Kidney capillary endothelial cell (primary cell): ENCODE measurements at places on chromosomes 11 and 22.

- DNase-seq: no peak
Measured at GRCh38 chr11:105124756-105125155, 14.8 kb downstream of the CARD18 start.

- no peak for DNase-seq
Measured at GRCh38 chr22:44586999-44587736, 89.1 kb upstream of the RTL6 start.

DNA sequence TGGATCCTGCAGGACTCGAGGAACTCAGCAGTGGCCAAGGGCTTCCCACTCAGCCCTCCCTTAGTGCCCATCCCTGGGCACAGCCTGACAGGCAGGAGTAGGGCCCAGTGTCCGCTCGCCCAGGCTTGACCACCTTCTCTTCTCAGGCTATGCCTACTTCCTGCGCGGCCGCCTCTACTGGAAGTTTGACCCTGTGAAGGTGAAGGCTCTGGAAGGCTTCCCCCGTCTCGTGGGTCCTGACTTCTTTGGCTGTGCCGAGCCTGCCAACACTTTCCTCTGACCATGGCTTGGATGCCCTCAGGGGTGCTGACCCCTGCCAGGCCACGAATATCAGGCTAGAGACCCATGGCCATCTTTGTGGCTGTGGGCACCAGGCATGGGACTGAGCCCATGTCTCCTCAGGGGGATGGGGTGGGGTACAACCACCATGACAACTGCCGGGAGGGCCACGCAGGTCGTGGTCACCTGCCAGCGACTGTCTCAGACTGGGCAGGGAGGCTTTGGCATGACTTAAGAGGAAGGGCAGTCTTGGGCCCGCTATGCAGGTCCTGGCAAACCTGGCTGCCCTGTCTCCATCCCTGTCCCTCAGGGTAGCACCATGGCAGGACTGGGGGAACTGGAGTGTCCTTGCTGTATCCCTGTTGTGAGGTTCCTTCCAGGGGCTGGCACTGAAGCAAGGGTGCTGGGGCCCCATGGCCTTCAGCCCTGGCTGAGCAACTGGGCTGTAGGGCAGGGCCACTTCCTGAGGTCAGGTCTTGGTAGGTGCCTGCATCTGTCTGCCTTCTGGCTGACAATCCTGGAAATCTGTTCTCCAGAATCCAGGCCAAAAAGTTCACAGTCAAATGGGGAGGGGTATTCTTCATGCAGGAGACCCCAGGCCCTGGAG, 3.3 kb upstream of the SMARCB1 start:
- DNase-seq: no peak

GRCh38 chr11:1506981-1507380, 20.4 kb upstream of the MOB2 start:
- DNase-seq: no peak

DNA sequence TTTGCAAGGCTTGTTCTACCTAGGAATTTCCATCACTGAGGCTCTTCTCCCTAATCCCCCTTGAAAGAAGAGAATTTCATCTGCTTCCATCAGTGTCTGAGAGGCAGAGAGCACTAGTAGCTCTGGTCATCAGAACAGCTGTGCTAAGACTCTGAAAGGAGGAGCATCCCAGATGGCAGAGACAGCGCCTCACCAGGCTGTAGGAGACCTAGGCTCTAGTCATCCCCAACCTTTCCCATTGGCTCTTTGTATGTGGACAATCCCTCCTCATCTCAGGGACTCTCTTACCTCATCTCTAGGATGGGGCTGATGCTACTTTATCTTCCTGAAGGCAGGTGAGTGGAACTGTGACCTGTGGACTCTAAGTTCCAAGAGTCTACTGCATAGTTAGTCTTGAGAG, 8.8 kb upstream of the OR9I1 start:
- no peak for DNase-seq

- DNase-seq: no peak
Measured at GRCh38 chr11:113189909-113190667, 124.3 kb upstream of the TTC12 start.

DNA sequence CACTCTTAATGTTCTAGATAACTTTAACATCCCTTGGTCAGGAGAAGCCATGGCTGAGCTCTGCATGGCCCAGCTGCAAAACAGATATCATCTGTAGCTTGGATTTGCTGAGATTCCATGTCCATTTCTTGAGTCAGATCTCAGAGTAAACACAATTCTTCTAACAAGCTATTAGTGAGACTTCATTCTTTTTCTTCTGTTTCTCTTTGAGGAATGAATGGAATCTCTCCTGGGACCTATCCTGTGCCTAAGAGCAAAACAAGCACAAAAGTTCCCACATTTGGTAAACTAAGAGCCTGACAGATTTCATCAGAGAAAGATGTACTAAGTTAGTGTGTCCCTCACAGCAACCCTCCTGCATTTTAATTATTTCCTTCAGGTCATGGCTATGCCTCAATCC, 142.8 kb downstream of the MAML2 start:
- no peak for DNase-seq

GRCh38 chr11:121018746-121019145, 5.2 kb upstream of the TBCEL start:
- no peak for DNase-seq

- no peak for DNase-seq
Measured at GRCh38 chr11:45042560-45042959, 91.9 kb upstream of the TP53I11 start.

DNA sequence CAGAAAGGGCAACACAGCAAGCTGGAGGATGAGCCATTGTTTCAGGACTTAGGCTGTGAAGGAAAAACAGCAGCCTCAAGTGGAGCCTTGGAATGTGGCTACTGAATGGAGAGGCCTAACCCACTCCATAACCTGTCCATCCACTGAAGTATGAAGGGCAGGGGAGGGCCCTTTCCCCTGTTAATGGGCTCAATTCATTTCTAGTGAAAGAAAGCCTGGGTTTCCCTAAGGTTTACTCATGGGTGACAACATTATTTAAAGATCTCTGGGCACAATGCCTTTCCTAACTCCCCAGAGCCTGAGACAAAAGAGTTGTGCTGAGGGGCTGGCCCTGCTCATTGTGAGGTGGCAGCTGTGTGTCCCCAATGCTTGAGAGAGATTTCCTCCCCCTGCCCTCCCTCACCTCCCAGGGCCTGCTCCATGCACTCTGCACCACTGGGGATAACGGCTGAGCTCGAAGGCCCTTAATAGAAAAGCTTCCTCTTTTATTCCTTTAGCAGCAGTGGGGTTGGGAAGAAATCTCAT, 83.8 kb downstream of the ME3 start:
- DNase-seq: no peak

DNA sequence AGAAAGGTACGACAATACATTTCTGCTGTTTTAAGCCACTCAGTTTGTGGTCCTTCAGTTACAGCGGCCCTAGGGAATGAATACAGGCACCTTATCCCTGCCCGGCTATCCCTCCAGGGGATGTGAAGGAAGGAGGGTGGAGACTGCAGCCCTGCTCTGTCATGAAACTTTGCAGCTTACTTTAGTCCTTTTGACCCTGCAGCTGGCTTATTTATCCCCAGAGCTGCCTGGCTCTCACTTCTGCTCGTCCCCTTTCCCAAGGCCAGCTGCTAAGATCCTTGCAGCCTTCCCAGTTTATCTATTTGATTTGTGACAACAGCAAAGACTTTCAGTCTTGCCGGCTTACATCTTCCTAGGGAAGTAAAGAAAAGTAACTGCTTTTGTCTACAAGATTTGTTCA, 55.2 kb downstream of the SC5D start:
- DNase-seq: no peak

DNA sequence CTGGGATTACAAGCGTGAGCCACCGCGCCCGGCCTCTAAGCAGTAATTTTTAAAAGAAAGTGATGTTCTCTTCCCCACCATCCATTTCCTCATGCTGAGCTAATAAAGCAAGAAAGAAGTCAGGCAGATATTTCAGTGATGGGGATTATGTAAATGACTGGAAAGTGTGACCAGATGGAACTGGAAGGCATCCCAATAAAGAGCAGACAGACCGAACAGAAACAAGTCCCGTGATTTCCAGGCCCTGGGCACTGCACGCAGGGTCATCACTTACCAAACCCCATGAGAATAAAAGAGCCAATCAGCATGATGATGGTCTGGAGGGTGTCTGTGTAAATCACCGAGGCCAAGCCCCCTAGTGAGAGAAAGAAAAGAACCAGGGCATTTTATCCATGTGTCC, 18.2 kb downstream of the SLC5A4 start:
- DNase-seq: no peak

DNA sequence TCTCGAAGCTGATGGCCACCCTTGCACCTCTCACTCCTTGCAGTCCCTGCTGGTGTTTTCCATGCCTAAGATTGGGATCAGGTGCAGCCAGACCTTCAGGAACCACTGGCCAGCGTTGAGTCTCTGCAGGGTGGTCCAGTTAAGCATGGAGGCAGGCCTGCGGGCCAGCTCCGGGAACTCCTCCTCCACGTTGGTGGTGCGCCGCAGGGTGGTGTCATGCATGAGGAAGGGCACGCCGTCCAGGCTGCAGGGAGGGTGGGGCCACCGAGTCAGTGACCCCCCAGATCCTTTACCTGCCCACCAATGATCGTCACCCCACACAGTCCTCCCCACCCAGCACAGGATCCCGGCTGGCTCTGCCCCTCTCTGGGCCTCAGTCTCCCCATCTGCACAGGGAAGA, 10.0 kb upstream of the KLHL35 start:
- no peak for DNase-seq

- DNase-seq: no peak
Measured at GRCh38 chr11:15258433-15259165, 143.9 kb downstream of the INSC start.

DNA sequence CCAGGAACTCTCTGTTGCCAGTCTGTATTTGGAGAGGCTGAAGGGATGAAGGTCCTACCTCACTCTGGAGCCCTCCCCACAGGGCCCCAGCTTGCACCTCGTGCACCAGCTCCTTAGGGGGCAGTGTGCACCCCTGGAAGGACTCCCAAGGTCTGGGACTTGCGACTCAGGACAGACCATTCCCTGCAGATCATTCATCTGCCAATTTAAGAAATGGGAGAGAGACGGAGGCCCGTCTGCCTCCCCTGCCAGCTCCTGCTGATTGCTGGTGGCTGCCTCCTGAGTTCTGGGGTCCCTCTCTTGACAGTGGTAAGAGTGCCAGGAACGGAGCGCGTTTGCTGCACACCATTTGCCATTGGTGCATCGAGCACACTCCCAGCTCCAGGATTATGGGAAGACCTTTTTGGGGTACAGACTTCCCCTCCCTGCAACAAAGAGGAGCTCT, 27.4 kb upstream of the MALAT1 start:
- DNase-seq: peak; percentile 70

DNA sequence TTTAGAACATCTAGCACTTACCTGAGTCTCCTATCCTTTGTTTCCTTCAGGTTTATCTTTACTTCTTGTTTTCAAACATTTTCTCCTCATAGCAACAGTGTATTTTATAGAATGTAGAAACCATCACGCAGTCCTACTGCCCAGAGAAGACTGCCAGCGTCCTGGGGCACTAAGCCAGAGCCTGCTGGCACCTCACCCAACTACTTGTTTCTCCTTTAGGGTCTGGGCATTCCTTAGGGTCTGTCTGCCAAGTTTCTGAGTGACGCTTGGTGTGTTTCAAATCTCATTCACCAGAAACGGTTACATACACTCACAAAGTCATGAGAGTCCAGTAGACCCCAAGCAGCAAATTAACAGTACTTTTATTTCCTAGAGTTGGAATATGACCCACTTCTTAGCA, 49.6 kb upstream of the SLC25A1 start:
- DNase-seq: no peak

- DNase-seq: no peak
Measured at GRCh38 chr11:44630511-44631210, 65.2 kb downstream of the CD82 start.

DNA sequence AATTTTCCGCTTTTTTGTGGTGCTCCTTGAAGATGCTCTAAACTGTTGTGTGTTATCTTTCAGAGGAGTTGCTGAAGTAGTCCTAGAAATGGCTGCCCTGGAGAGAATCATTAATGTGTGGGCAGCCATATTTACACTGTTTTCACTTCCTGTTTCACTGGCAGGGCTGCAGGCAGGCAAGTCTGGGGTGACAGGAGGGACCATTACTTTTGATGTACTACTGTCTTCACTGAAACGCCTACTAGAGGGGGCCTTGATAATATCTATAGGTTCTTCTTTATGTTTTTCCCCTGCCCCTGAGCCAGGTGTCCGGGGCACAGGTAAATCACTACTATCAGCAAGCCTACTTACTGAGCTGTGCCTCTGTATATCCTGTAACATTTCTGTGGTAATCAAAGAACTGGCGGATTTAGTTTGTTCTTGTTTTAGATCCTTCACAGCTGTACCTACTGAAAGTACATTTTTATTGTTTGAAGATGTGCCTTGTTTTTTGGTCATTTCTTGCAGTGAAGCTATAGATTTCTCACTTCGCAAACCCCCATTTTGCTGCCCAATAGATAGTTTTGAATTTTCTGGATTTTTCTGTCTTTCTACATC, 39.7 kb downstream of the ACAT1 start:
- no peak for DNase-seq

GRCh38 chr11:39365809-39366436, 2093.5 kb downstream of the LRRC4C start:
- no peak for DNase-seq

DNA sequence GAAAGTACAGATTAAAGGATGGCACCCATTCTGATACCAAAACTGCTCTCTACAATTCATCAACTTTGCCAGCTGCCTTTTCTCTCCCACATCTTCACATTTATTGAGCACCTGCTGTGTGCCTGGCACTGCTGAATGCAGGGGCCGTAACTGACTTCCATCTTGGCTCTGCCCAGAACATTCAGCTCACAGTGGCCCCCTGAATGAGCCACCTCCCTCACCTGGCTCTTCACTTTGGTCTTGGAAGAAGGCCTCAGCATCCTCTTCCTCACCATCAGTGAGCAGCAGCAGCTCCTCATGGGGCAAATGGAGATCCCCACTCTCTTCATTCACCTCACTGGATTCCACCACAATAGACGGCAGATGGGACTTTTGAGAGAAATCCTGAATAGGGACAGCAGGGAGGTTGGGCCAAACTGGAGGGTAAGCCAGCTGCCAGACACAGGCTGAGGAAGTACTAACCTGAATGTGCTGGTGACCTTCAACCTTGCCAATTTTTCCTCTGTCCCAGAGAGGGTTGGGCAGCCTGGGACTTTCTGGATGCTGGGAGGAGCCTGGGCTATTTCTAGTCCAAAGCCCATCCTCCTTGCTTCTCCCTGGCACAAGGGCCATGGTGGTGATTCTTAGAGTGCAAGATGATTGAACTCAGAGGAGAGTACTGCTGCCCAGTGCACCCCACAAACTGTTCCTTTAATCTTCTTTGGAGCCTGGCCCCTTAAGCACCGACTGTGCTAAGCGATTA, 1.9 kb upstream of the UQCC3 start:
- no peak for DNase-seq

GRCh38 chr11:62431171-62431901, 12.5 kb downstream of the SCGB1A1 start:
- no peak for DNase-seq

- no peak for DNase-seq
Measured at GRCh38 chr11:45733176-45733575, 67.8 kb upstream of the CHST1 start.

DNA sequence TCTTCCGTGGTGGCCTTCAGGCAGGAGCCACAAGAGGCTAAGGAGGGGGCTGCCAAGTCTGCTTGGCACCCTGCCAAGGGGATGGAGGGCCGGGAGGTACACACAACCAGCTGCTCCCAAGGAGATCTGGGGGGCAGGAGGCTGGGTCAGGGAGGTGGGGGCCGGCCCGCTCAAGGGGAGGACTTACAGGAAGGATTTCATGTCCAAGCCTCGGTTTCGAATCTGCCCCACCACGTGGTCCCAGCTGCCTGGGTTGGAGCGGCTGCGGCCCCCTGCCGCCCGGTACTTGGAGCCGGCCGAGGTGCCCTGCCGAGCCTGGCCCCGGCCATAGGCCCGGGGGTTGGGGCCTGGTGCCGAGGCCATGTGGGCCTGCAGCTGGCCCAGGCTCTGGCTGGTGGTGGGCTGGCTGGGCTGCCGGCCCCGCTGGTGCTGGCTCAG, 33.5 kb downstream of the LRRC10B start:
- DNase-seq: no peak
